ENCODE measurements at places on chromosomes 11 and 22.

DNA sequence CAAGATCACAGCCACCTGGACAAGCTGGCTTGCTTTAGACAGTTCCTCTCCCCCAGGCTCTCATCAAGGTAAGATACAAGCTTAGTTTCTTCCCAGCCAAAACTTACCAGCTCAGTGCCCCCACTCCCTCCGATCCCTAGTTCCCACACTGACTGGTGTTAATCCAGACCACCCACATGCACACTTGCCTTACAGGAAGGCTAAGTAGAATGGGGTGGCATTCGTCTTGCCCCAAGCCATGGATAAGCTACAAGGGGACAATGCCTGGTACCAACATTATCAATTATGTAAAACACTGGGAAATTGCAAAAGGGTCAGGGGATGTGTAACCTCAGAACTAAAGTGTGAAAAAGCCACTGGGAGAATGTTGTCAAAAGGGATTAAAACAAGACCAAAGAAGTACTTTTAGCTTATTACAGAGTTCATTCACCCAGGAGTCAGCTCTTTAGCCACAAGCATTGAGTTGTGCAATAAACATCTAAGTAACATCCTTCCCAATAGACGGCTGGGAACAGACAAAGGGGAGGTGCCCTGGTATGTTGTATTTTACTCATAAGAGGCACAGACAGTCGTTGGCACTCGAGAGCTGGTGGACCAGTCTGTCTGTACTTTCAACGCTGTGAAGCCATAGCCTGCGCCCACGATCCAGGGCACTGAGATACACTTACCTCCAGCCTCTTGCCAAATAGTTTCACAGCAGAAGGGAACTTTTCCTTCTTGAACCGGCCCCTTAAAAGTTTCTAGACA is 1.1 kb downstream of the DHCR7 start:
- DNase-seq = no peak

- DNase-seq = no peak
Measured at GRCh38 chr11:72673943-72674828, at the start of gene PDE2A. TSS of gene PDE2A (minus strand) at chr11:72674422. CDS start at chr11:72674207, 215 bp downstream.

GRCh38 chr11:10942620-10943019 is 84.8 kb upstream of the ZBED5 start:
- no peak for DNase-seq

- no peak for DNase-seq
Measured at GRCh38 chr11:61377461-61378160, 14.8 kb upstream of the TMEM216 start.

- no peak for DNase-seq
Measured at GRCh38 chr11:88103337-88104206, 71.7 kb downstream of the RAB38 start.

- no peak for DNase-seq
Measured at GRCh38 chr11:17765356-17766072, 30.9 kb downstream of the KCNC1 start.

DNA sequence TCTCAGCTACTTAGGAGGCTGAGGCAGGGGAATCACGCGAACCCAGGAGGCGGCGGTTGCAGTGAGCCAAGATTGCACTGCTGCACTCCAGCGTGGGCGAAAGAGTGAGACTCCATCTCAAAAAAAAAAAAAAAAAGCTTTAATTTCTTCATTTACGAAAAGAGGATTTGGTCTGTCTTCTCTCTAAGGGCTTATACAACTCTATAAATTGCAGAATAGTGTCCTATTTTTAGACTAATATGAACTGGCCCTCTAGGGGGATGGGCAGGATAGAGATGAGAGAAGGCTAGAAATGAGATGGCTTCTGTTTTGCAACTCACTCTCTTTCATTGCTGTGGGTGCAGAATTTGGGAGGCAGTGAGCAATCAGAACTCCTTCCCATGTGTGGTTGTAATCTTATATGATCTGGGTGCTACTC is 11.3 kb downstream of the MAML2 start:
- DNase-seq = no peak

GRCh38 chr11:30565027-30565426 is 21.1 kb downstream of the MPPED2 start:
- no peak for DNase-seq

GRCh38 chr11:118448294-118448693 is 12.0 kb downstream of the KMT2A start:
- DNase-seq = no peak

GRCh38 chr11:73059915-73060314 is 82.2 kb downstream of the FCHSD2 start:
- DNase-seq = no peak
